Lower lobe of right lung (tissue), 2 donors: ENCODE measurements at places on chromosomes 3 and 15. TPM values are rescaled to one million over a fixed set of nuclear protein-coding genes. Genes with fewer than 3 reads are reported as not detected.

GRCh38 chr3:171828902-171829770 is 14.0 kb upstream of the TMEM212 start:
- no peak for DNase-seq

- no peak for DNase-seq
Observed at GRCh38 chr15:51620122-51620521, 2.4 kb downstream of the DMXL2 start.

GRCh38 chr3:174710612-174711011 is 148.5 kb upstream of the NAALADL2 start:
- DNase-seq: no peak

DNA sequence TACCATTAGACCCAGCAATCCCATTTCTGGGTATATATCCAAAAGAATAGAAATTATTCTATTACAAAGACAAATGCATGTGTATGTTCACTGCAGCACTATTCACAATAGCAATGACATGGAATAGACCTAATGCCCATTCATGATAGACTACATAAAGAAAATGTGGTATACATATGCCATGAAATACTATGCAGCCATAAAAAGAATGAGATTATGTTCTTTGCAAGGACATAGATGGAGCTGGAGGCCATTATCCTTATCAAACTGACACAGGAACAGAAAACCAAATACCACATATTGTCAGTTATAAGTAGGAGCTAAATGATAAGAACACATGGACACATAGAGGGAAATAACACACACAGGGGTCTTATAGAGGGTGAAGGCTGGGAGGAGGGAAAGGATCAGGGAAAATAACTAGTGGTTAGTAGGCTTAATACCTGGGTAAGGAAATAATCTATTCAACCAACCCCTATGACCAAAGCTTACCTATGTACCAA is 366.8 kb downstream of the EDEM1 start:
- no peak for DNase-seq

GRCh38 chr15:85642065-85642692 is 152.5 kb downstream of the KLHL25 start:
- no peak for DNase-seq

DNA sequence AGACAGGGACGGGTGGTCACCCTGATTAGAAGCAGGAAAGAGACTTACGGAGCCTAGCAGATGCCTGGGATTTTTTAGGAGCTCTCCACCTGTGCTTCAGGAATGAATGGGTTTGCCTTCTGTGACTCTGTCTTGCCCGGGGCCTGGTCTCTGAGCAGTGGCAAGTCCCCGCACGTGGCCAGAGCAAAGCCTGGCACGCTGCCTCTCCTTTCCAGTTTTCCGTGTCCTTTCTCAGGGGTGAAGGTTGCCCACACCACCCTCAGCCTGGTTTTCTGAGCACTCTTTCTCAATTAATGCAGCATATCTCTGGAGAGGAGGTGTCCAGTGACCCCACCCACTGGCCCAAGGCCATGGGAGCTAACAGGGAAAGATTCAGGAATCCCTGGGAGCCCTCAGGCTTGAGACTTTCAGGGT is 14.5 kb upstream of the CHST14 start:
- DNase-seq: no peak

Gene CACNA2D2
- total RNA-seq: 105 TPM

GRCh38 chr15:60814062-60814461 is 335.1 kb upstream of the ICE2 start:
- no peak for DNase-seq

Gene RAB27A
- 63.4 TPM for total RNA-seq

DNA sequence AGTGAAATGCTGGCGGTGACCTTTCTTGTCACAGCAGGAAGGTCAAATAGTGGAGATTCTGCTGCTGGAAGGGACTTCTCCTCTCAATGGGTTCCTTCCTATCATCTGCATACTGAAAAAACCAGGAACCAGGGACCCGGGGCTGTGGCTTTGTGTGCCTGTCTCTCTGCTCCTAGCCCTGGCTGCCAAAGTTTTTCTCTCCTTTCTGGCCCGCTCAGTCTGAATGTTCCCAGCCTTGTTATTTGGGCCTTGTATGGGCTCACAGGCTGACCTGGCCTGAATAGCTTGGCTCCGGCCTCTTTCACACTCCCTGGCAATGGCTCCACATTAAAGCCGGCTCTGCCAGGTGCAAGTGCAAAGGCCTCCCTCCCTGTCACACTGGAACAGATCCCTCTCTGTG is 94.7 kb downstream of the LRIG1 start:
- no peak for DNase-seq

Gene DNAH12
- 11.2 TPM for total RNA-seq

Gene GHSR
- not detected for total RNA-seq

GRCh38 chr3:40042752-40043443 is 233.5 kb downstream of the MYRIP start:
- DNase-seq: no peak

DNA sequence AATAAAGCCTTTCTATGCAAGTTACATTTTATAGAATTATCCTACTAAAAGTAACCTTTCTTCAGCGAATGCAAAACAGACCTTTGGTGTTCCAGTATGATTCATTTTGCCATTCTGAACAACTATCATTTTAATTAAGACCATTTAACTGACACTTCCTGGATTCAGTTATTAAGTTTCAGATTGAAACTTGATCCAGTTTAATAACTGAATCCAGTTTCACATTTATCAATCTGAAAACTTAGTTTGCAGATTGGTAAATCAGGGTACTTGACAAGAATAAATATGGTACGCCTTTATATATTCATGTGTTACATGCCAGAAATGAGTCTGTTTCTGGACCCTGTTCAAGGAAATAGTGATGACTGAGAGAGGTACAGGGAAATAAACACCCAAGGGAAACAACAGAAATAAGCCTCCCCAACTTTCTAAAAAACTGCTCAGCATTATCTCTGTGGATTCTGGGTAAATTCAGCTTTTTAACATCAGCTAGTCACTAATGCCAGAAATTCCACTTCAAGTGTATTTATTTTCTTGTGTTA is 23.3 kb upstream of the NFKBIZ start:
- DNase-seq: no peak

GRCh38 chr3:63990733-63991132 is 32.6 kb downstream of the PSMD6 start:
- no peak for DNase-seq

Gene PRSS50
- 0.41 TPM for total RNA-seq

Gene GOLGA8Q
- total RNA-seq: not detected
